ENCODE measurements at places on chromosomes 5 and 9.

DNA sequence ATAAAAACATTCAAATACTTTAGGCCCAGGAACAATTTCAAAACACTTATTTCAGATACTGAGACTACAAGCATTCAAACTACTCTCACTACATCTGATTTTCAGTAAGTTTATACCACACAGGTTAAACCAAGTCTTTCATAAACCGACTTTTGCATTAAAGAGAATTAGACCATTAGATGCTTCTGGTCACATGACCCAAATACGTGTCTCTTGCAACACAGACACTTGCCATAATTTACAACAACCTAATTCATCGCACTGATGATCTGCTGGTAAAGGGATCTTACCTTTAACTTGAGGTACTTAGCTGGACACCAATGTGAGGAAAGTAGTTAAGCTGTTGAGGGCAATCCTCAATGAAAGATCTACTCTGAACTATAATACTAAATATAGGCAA, 3.2 kb downstream of the HNRNPH1 start:
- no peak for DNase-seq

DNA sequence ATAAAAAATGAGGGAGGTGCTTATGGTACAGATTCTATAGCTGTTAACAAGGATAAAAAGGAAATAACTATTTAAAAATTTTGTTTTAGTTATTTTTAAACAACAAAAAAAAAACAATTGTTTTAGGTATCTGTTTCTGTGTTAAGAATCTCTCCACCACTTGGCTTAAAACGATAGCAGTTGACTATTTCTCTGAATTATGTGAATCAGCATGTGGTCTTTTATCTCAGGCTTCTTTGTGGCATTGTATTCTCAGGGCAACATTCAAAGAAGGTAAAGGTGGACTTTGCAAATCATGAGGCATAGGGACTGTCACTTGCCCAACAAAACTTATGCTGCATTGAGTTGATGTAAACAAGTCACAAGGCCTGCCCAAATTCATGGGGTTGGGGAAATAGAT, 55.2 kb downstream of the ERBIN start:
- no peak for DNase-seq

GRCh38 chr5:59272809-59273427, 620.6 kb downstream of the PDE4D start:
- no peak for DNase-seq

GRCh38 chr9:121684381-121685145, 33.1 kb downstream of the DAB2IP start:
- peak; percentile 48 for DNase-seq

GRCh38 chr9:77765781-77766259, 117.7 kb upstream of the GNA14 start:
- DNase-seq: no peak

DNA sequence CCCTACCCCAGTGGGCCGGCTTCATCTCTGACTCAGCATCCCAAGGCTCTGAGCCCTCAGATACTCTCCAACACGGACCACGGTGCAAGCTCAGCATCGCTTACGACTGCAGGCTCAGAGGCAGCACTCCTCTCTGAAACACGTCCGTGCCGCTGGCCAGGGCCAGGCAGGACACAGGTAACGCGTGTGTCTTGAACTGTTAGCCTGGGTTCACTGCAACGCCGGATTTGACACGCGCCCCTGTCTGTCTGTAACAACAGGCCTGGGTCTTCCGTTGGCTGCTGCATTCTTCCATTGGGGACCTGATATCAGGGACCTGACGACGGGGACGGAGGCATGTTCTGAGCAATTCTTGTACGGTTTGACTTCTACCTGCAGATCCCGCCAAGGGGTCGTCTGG, 6.4 kb downstream of the SLC6A3 start:
- no peak for DNase-seq

DNA sequence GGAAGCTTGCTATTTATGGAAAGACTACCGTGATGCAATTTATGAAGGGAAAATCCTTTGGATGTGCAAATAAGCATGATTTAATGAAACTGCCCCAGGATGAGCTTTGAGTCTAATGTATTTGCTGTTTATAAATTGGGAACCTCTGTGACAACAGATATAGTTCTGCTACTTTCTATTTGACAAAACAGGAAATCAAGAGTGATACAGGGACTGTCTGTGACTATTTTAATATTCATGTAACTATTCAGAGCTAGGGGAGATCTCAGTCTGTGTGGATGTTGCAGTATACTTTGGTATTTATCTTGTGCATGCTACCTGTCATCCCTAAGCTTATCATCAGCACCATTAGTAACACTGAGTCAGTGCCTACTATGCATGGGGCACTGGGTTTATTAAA, 132.1 kb downstream of the PDZD2 start:
- DNase-seq: no peak

- DNase-seq: peak; percentile 80
Observed at GRCh38 chr9:133406480-133407307, 11.1 kb downstream of the REXO4 start.

DNA sequence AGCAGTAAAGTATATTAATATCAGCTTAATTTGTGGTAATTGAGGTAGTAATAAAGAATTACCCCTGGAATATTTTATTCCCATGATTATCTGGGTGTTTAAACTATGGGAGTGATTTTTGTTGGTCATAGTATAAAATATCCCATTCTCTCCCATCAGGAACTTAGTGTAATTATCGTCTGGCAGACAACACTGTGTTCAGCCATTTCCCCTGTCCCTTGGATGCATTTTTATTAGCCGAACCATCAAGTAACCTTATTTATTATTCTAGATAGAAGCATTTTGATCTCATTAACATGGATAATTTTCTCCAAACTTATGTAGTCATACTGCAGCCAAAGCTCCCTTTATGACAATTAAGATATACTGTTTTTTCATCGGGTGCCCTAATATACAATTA, 320.8 kb downstream of the MAT2B start:
- no peak for DNase-seq

GRCh38 chr5:74051076-74051475, 425.1 kb downstream of the ARHGEF28 start:
- no peak for DNase-seq

DNA sequence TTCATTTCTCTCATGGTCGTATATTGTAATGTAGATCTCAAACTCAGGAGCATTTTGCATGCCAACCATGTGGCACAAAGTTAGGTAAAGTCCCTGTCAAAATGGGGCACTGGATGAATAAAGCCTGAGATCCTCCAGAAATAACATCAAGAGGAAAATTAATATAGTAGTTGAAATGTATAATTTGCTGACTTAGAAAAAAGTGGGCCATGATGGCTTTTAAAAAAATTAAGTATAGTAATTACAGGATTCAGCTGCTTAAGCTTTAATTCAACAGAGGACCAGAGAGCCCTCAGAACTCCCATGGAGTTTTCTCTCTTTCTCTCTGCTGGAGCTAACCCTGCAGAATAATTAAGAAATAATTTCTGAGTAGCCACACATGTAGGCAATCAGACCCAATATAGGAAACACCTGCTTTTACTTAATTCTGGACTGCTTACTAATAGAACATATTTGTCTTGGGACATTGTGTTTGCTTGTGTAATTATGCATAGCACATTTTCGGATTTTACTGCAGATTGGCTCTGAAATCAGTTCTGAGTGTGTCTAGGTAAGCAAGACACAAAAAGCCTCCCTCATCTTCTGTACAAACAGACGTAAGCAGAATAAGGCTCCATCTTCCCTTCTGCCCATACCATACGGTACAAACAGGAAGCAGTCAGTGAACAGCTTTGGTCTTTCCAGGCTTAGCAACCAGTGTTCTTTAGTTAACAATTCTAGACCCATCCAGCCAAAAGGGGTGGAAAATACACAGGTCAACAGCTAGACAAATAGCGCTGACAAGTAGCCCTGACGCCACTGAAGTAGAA, 26.5 kb upstream of the PCSK1 start:
- no peak for DNase-seq

All from GM12892 (cell line).